ENCODE measurements at places on chromosomes 2 and 18. TPM values are rescaled to one million over a fixed set of nuclear protein-coding genes. Genes with fewer than 3 reads are reported as not detected.

Gene RUFY4
- total RNA-seq, result not detected

Gene TWIST2
- total RNA-seq, result 1.7 TPM

Gene MRO
- not detected for total RNA-seq

GRCh38 chr18:67692811-67693210 lies 176.3 kb upstream of the DSEL start:
- no peak overlapping the region for H3K4me3 ChIP-seq
- H3K27me3 ChIP-seq, result no peaks in the 10 kb centered on the region
- peaks cover 7% of the 10 kb centered on the region for H3K4me1 ChIP-seq
- no peaks in the 10 kb centered on the region for H3K36me3 ChIP-seq

DNA sequence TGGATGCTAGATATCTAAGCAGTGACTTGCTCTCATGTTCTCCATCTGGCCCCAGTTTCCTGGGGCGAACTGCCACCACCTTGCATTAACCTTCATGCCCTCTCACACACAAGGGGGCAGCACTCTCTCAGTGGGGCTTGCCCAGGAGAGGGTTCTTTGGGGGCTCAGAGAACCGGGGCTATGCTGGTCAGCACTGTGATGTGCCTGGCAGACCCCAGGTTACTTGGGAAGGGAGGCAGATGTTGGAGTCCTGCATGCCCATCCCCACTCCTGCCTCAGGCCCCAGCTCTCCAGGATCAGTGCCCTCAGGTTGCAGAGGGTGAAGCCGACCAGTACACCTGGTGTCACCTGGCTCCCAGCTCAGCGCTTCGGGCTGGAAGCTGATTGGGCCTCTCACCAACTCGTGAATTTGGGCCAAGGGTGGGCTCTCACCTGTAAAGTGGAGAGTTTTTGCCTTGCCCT lies 396.2 kb upstream of the HS6ST1 start:
- no peaks in the 10 kb centered on the region for H3K36me3 ChIP-seq
- H3K27me3 ChIP-seq, result no peaks in the 10 kb centered on the region
- peak; percentile 24 for DNase-seq
- no peak overlapping the region for H3K4me3 ChIP-seq
- H3K4me1 ChIP-seq, result no peaks in the 10 kb centered on the region

GRCh38 chr2:231124838-231125568 lies at the start of gene HTR2B:
Gene HTR2B, minus strand, starts transcription at chr2:231125042. Its CDS starts 1,278 bp downstream, at chr2:231123764.
- no peaks in the 10 kb centered on the region for H3K36me3 ChIP-seq
- peaks cover 7% of the 10 kb centered on the region for H3K4me1 ChIP-seq
- H3K4me3 ChIP-seq, result no peak within 1 kb of the TSS
- no peak within 1 kb of the TSS for H3K27ac ChIP-seq
- no peaks in the 10 kb centered on the region for H3K27me3 ChIP-seq
- peak; percentile 24 for DNase-seq

DNA sequence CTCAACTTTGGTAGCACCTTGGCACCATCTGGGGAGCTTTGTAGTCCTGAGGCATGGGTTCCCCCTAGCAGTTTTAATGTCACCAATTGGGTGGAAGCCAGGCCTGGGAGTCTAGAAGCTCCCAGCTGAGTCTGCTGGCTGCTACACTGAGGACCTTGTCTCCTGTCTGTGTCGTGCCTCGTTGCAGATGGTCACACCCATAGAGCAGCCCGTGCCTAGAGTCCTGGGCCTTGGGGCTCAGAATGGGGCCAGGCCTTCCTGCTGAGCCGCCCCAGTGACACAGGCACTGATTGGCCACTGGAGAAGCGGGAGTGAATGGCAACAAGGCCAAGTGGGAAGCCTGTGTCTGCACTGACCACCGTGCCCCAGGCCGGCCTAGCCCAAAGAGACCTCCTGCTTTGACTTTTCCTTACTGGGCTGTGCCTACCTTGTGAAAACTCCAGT lies 113.2 kb downstream of the SH3RF3 start:
- H3K27me3 ChIP-seq, result no peaks in the 10 kb centered on the region
- H3K4me1 ChIP-seq, result no peaks in the 10 kb centered on the region
- no peak for DNase-seq
- no peak overlapping the region for H3K27ac ChIP-seq
- H3K4me3 ChIP-seq, result no peak overlapping the region
- no peaks in the 10 kb centered on the region for H3K36me3 ChIP-seq

DNA sequence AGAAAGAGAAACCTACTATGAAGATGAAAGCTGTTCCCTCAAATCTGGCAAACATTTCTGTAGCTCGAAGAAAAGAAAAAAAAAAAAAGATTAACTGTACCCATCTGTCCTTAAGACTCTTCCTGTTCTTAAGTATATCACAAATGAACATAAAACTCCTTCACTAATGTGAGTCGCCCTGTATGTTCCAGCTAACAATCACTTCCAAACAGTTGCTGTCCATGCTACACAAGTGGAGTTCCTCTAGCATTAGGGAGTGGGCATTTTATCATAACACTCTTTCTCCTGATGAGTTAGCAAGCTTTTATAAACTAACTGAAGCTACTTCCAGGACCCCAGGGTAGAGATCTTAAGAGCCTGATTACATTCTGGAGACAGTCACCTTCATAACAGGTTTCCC lies 5.8 kb downstream of the CUL3 start:
- no peaks in the 10 kb centered on the region for H3K27me3 ChIP-seq
- no peak overlapping the region for H3K27ac ChIP-seq
- H3K4me1 ChIP-seq, result peaks cover 39% of the 10 kb centered on the region
- no peak for DNase-seq

- DNase-seq, result peak; percentile 21
- H3K36me3 ChIP-seq, result no peaks in the 10 kb centered on the region
- H3K4me1 ChIP-seq, result no peaks in the 10 kb centered on the region
- H3K27ac ChIP-seq, result no peak overlapping the region
Measured at GRCh38 chr2:62774555-62775366, 69.2 kb downstream of the EHBP1 start.

DNA sequence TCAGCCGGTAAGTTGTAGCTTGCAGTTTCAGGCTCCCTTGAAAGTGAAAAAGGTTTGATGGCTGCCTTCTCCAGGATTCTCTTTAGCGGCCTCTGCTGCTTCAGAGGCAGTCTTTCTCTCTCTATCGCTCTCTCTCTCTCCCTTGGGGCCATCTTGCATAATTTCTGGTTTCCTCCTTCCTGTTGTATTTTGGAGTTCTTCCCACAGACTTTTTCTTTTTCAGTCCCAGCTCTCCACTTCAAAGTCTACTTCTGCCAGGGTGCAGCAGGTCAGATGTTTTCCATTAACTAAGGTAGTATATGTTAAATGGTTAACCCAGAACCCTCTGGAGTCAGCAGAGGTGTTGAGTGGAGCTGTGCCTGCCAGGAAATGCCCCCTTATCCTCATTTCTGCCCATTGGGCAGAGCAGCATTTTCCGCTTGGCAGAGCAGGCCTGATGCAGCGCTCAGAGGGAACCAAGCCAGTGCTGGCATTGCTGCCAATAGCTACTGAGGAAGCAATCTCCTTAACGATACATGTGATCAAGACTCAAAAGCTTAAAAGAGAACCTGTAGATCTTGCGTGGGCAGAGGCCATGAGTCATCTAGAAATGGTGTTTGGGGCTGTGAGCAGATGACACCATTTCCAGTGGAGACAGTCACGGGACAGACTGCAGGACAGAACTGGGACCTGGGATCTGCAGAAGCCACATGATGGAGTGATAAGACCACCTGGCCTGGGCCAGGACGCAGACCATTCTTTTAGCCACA lies 20.8 kb downstream of the DBI start:
- H3K27ac ChIP-seq, result no peak overlapping the region
- no peak for DNase-seq
- H3K27me3 ChIP-seq, result no peaks in the 10 kb centered on the region
- H3K4me1 ChIP-seq, result no peaks in the 10 kb centered on the region
- H3K4me3 ChIP-seq, result no peak overlapping the region

GRCh38 chr2:174083843-174084458 lies 118.8 kb upstream of the SP3 start:
- peak; percentile 49 for DNase-seq
- no peak overlapping the region for H3K4me3 ChIP-seq
- H3K36me3 ChIP-seq, result peaks cover 2% of the 10 kb centered on the region
- peak overlapping the region; percentile 47 for H3K27ac ChIP-seq
- peaks cover 48% of the 10 kb centered on the region for H3K4me1 ChIP-seq
- H3K27me3 ChIP-seq, result no peaks in the 10 kb centered on the region

DNA sequence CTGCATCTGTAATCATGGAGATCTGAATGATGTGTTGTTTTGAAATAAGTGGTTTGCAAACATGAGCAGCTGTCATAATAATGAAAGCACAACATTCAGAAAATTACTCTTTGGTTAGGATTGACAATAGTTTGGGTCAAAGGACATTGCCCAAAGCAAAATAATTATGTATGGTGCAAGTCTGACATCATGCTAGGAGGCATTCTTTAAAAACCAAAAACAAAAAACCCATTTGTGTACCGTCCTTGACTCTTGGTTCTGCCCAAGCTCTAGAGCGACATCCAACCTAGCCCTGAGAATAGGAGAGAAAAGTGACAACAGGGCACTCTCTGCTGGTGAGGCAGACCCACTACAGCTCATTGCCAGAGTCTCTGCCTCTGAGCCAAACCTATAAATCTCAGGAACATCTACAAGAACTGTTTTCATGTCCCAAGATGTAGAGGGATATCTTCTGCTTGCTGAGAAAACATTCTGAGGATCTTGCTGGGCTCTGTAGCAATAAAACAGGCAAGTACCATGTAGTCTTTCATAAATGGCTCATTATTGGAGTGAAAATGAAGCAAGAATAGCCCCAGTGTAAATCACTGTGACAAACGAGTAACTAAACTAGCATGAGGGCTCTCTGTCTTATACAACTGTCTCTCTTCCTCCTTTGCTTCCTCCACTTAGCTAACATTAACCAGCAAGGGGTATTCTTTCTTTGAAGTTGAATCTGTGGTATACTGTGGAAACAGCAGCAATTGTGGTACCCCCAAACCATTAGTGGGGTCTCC lies 266.8 kb upstream of the CXCR4 start:
- DNase-seq, result peak; percentile 71
- no peak overlapping the region for H3K4me3 ChIP-seq
- H3K4me1 ChIP-seq, result no peaks in the 10 kb centered on the region
- no peaks in the 10 kb centered on the region for H3K27me3 ChIP-seq
- no peak overlapping the region for H3K27ac ChIP-seq
- no peaks in the 10 kb centered on the region for H3K36me3 ChIP-seq

DNA sequence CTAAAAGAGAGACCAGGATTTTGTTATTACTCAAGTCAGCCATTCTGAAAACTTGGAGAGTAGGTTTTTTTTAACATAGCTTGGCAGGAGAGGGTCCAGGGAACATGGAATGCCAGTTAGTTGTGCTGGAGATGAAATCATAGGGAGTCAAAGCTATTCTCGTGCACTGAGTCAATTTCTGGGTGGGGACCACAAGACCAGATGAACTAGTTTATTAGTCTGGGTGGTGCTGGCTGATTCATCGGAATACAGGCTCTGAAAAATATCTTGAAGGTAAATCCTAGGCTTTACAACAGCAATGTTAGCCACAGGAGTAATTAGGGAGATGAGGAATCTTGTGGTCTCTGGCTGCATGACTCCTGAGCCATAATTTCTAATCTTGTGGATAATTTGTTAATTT lies 921.4 kb downstream of the TRIB2 start:
- H3K36me3 ChIP-seq, result no peaks in the 10 kb centered on the region
- no peak for DNase-seq
- no peaks in the 10 kb centered on the region for H3K27me3 ChIP-seq
- no peak overlapping the region for H3K4me3 ChIP-seq
- no peak overlapping the region for H3K27ac ChIP-seq

- H3K4me1 ChIP-seq, result peaks cover 8% of the 10 kb centered on the region
- H3K4me3 ChIP-seq, result no peak overlapping the region
- no peak overlapping the region for H3K27ac ChIP-seq
- no peaks in the 10 kb centered on the region for H3K27me3 ChIP-seq
- no peak for DNase-seq
Measured at GRCh38 chr18:67508146-67508545, 8.4 kb downstream of the DSEL start.

Measured in neural progenitor cell (in vitro differentiated cells).